ENCODE measurements at places on chromosomes 1 and 21.

DNA sequence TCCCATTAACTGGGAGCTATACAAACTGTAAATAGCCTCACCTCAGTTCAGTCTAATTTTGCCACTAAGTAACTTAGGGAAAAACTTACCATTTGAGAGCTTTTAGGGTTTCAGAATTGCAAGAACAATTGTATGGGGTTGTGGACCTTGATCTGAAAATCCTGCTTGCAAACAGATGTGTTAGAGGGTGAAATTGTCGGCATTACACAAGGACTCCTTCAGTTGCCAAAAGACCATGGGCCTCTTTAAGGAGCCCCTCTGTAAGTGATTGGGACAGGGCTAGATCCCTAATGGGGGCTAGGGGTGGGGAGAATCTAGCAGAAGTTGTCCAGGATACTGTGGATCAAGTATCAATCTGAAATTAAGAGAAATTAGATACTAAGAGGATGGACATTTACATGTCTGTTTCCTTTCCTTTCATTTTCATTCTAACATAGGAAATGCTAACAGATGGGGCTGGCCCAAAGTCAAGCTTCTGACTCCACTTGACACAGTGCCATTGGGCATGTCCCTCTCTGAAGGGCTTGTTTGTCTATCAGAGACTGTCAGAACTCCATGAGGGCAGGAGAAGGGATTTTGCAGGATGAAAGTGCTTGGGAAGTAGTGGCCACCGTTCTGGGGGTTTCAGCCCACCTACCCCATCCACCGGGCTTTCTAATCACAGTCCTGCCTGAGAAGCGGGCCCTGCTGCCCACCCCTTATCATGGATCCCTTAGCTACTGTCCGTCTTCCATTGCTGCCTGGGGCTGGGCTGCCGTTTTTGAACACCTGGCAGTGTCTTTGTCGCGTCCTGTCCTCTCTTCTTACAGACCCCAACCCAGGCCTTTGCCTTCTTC lies 54.7 kb downstream of the STUM start:
- DNase-seq, result no peak

DNA sequence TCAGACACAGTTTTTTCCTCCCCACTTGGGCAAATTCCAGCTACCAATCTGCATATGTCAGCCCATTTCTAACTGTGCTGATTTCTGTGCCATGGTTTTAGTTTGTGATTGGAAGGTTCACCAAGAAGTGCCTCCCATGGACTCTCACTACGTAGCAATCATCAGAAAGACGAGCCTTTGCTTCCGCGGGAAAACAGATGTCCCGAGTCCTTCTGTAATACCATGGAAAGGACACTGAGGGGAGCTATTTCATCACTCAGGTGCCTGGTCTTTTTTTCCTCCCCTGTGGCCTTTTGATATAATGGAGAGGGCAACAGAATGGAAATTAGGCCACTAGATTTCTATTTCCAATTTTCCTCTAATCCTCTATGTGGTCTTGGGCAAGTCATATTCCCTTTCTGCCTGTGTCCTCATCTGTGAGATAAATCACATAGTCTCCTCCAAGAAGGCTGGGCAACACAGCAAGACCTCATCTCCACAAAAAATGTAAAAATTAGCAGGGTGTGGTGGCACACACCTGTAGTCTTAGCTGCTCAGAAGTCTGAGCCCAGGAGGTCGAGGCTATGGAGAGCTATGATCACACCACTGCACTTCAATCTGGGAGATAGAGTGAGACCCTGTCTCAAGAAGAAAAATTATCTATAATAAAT lies 24.8 kb downstream of the LEMD1 start:
- no peak for DNase-seq

DNA sequence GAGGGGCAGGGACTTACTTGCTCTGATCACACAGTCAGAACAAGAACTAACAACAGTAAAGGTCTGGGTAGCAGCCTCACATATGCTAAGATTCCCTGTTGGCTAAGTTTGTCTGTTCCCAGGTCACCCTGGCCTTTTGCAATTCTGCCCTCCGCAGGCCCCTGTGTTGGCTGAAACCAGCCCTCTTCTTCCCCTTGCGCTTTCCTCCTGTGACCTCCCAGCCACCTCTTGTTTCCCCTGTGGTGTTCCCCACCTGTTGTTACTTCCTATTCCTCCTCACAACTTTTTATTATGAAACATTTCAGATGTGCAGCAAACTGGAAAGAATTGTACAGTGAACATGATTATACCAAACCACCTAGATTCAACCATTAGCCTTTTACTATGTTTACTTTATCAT lies 23.4 kb downstream of the MAPKAPK2 start:
- no peak for DNase-seq

DNA sequence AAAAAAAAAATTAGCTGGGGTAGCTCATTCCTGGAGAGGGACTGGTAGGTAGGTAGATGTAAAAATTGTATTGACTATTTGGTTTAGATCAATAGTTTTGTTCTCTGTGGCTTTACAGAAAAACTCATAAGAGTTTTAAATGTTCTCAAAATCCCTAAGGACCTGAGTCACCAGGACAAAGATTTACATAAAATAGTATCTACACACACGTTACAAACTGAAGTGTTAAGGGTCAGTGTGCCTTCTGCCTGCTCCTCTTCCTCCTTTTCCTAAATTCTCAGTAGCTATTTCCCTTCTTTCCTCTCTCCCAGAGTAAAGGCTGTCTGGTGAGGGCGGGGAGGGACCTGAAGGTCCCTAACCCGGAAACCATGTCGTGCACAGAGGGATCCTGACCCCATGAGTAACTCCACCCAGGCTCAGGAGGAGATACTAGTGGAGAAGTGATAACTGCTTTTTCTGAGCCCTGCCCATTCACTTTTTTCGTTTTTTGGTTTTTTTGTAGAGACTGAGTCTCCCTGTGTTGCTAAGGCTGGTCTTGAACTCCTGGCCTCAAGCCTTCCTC lies 8.1 kb downstream of the PLEKHM2 start:
- DNase-seq, result no peak

- no peak for DNase-seq
Measured at GRCh38 chr1:87052400-87052799, 138.0 kb downstream of the HS2ST1 start.

DNA sequence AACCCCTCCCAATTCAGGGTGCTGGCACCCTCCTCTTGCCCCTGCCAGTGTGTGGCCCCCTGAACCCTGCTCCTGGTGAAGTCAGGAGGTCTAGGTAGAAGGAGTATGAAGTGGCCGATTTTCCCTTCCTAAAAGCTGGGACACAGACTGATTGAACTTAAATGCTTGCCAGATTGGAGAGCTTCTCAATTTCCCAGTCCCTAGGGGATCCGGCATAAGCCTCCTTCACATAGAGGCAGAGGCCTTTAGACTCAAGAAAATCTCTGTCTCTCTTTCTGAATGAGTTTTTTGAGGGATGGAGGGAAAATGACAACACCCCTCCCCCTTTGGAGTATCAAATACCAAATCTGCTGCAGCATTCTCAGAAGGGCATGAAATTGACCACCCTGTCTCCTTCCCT lies 51.5 kb downstream of the SYT2 start:
- no peak for DNase-seq
